ENCODE measurements at places on chromosomes 16 and 17.

DNA sequence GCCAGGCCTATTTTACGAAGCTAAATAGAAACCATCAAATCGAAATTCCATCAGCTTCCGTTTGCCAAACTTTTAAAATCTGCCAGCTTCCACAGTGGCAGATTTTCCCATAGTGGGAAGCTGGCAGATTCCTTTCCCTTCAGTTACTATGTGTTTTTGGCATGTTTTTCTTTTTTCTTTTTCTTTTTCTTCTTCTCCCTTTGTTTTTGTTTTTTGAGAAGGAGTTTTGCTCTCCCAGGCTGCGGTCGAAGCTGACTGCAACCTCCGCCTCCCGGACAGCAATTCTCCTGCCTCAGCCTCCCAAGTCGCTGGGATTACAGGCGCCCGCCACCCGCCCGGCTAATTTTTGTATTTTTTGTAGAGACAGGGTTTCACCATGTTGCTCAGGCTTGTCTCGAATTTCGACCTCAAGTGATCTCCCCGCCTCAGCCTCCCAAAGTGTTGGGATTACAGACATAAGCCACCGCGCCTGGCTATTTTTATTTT, 684 bp upstream of the CWC25 start:
- no peak for DNase-seq

- DNase-seq: no peak
Observed at GRCh38 chr17:66347661-66348514, 45.5 kb downstream of the PRKCA start.

DNA sequence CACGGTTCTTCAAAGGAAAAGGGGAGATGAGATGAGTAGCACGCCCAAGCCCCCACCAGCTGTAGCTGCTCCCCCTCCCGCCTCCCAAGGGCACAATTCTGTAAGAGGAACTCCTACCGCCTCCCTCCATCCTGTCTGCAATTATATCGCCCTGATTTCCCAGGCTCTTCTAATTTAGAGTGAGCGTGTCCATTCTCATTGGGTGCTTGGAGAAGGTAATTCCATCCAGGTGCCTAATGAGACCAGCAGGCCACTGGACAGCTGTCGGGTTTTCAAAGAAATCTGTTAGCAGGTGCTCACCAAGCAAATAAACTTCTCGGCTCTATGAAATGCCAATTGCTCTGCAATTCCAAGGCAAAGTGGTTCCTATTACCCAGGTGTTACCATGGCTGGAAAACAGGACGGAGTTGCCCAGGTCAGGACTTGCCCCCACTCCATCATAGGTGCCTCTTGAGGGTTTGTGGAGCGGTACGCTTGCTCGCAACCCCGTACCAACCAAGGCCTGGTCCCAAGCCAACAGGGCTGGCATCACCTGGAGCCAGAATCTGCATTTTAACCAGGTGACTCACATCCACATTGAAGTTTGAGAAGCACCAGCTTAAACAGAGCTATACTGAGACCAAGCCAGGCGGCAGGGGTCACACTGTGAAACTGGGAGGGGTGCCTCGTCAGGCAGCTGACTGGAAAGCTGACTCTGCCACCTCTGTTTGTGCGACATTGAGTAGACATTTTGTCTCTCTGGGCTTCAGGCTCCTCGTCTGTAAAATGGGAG, 16.5 kb upstream of the MEAK7 start:
- no peak for DNase-seq

DNA sequence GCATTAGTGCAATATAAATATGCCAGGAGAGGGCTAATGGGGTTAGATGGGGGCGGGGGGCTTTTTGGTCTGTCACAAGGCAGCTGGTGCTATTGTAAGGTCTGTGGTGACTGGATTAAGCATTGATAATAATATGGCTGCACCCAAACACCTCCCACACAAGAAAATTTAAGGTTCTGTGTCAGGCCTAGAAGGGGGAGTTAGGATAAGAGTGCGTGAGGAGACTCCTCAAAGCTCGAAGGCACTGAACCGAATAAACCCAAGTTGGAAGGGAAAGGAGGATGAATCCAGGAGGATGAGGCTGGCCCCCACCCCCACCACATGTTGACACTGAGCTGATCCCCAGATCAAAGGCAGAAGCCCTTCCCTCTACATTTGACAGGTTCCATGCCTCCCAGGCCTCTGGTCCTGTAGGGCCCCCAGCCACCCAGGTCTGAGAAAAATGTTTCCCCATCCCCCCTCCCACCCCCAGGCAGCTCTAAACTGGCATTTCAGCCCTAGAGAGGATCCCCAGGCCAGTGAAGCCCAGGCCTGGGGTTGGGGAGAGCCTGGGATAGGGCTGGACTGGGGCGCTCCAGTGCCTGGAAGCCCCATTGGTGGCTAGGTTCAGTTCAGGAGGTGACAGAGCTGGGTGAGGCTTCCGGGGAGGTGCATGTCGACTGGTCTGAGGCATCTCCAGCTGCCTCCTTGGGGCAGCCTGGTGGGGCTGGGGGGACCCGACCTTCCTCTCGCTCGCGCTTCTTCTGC, 1.7 kb downstream of the HOXB1 start:
- no peak for DNase-seq

- DNase-seq: no peak
Observed at GRCh38 chr17:32518646-32519227, 31.9 kb downstream of the CDK5R1 start.

DNA sequence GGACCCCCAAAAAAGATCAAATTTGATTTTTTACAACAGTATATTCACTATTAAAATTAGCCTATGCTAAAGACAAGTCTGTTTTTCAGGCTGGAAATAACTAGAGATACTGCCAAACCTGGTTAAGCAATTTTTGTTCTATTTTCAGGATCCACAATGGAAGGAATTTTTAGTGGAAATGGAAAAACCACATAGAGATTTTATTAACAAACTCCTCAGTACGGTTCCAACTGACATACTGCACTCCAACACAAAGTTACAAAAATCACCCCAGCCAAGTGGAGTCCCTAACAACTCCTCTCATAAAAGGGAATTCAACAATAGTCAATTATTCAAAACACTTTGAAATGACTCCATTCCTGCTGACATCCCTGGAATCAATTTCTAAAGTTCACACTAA, 101.6 kb upstream of the TOB1 start:
- DNase-seq: no peak

DNA sequence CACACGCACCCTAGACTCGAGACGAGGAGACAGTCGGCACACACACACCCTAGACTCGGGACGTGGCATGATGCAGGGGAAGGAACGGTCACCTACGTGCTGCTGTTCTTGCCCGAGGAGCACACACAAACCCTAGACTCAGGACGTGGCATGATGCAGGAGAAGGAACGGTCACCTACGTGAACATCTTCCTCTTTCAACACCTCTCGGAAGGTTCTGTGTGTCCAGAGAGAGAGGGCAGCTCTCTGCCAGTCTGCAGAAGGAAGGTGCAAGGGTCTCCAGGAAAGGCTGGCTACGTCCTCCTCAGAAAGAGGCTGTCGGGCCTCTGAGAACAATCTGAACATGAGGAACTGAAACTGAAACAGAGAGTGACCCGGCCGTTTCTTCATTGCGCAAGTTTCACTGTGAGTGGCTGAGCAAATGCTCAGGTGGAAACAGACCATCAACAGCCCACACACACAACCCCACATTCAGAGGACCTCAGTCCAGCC, 43.4 kb downstream of the ZNF276 start:
- DNase-seq: no peak

DNA sequence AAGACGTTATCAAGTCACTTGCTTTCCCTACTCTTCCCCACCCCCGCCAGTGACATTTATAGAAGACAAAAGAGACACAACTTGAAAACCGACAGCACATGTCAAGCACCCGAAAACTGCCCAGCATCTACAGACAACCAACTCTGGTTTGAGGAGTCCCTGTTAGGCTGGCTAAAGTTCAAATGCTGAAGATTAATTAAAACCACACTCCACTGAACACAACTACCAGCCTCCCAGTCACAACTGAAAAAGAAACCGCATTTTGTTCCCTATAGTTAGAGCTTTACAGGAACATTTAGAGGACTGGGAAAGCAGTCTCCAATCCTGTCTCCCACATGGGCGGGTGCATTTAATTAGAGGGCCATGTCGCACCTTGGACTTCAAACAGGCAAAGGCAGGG, 73.0 kb upstream of the COX10 start:
- DNase-seq: no peak

GRCh38 chr16:86029131-86029741, 130.3 kb downstream of the IRF8 start:
- DNase-seq: no peak

DNA sequence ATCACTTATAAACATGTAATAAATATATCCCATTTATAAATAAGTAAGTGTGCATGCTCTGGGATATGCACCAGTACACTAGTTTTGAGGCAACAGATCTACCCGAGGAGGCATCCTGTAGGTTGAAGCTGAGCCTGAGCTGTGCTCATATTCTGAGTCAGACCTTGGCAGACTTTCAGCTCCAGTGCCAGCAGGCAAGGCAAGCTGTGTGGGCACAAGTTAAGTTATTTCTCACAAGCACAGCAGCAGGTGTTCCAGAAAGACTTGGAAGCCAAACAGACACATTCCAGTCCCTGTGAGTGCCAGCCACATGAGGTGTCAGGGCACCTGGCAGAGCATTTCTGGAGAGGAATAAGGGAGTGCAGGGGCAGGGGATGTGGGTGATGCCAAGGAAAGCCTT, 1.3 kb upstream of the CLEC19A start:
- DNase-seq: no peak

Measured in stimulated activated CD8-positive, alpha-beta memory T cell treated with anti-CD3 and anti-CD28 coated beads, Interleukin-4, amount 100 ng/mL, for 1 hour (primary cell).